Smooth muscle cell of the pulmonary artery (primary cell): ENCODE measurements at places on chromosomes 11 and 22. TPM values are rescaled to one million over a fixed set of nuclear protein-coding genes. Genes with fewer than 3 reads are reported as not detected.

DSCAML1 gene
- total RNA-seq = not detected in 2 replicates

PTGDR2 gene
- total RNA-seq = 0.07 and 0.33 TPM in 2 replicates

MAPK8IP2 gene
- total RNA-seq = 0.03 and 0.07 TPM in 2 replicates

LMO1 gene
- not detected in 2 replicates for total RNA-seq

SCUBE1 gene
- not detected in 2 replicates for total RNA-seq

OR5AN1 gene
- total RNA-seq = not detected in 2 replicates

KCNJ1 gene
- not detected in 2 replicates for total RNA-seq

EMID1 gene
- not detected in 2 replicates for total RNA-seq

CAPN1 gene
- 155 and 188 TPM in 2 replicates for total RNA-seq

OR8G5 gene
- total RNA-seq = not detected in 2 replicates
